ENCODE measurements at places on chromosomes 12 and 14.

GRCh38 chr12:93050026-93050747, 121.1 kb upstream of the EEA1 start:
- DNase-seq = no peak

DNA sequence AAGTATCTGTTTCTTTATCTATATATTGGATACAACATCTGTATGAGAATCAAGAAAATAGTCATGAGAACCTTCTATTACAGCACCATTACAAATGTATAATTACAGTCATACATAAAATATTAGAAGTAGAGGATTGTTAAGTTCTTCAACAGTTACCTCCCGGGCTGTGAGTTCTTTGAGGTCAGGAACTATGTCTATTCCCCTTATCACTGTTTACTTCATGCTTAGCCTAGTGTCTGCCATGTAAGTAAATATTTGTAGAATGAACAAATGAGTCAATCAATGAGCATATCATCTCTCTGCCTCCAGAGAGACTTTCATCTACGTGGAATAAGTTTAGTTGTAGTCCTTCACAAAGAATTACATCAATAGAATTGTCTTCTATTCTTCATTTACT, 47.2 kb downstream of the PUS7L start:
- DNase-seq = no peak

DNA sequence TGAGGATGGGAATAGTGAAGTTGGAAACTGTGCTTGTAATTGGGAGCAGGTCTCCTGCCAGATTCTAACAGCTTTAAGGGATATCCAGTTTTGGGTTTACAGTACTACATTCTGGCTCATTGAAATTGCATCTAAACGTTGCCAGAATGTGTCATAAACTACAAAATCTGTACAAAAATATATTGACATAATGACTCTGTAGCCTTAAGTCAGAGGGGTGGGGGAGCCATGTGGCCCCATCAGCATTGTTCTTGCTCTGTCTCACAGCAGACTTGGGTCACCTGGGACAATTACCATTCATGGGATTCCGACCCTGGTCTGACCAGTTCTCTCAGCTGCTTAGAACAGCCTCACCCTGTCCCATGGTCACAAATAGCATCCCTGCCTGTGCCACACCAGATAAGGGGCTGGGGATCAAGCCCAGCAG, 43.3 kb upstream of the MED13L start:
- no peak for DNase-seq

GRCh38 chr12:99059824-99060511, 414.9 kb downstream of the APAF1 start:
- DNase-seq = no peak

DNA sequence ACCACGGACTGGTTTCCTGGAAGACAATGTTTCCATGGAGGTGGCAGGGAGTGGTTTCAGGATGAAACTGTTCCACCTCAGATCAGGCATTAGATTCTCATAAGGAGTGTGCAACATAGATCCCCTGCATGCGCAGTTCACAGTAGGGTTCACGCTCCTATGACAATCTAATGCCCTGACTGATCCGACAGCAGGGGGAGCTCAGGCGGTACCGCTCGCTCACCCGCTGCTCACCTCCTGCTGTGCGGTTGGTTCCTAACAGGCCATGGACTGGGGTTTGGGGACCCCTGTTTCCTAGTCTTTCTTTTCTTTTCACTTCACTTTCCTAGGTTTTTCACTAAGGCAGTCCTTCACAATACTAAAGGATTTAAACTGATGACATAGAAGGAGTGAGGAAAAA, 39.6 kb downstream of the GUCY2C start:
- no peak for DNase-seq

DNA sequence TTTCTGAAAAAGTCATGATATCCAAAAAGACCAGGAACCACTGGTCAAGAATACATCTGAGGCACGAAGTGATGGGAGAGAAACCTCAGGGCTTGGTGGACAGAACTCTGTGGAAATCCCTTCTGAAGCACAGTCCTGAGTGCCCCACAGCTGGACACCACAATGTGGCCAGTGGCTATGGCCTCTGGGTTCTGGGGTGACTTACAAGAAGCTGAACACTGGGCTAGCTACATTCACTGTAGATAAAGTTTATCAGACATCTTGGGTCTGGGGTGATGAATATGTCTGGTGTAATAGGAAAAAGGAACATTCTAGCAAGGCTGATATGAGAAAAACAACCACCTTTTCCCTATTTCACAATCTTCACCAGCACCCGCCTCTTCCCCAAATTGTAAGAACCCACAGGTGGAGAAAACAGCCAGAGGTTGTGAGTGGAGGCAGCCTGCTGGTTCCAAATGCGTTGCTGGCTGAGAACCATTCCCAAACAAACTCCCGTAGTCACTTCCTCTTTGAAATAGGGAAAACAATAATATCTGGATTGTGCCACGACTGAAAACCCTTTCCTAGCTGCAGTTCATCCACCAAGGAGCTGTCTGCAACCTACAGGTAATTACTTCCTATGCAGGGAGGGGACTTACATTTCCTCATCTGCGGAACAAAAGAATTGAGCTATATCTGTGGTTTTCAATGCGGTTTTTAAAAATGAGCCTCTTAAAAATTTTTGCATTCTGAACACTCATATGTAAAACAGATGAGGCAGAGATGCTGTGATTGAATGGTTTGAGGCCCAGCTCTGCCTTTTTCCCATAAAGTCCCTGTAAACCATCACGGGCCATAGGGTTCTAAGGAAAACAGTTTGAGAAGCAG, 193.6 kb downstream of the SLC41A2 start:
- DNase-seq = peak; percentile 43

DNA sequence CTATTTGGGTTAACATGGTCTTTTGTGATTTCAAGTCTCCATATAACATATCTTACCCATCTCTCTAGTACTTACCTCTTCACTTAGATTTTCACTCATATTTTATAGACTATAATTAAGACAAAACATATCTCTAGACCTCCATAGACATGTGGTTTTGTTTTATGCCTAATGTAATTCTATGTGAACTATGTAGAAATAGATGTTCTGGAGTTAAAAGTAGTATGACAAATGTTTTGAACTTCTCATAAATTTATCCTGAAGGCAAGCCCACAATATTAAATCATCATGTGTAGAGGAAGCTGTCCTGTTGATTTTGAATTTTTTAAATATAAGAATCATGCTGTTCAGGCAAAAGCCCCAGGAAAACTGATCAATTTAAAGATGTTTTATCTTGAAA, 169.2 kb downstream of the SYT1 start:
- DNase-seq = no peak

DNA sequence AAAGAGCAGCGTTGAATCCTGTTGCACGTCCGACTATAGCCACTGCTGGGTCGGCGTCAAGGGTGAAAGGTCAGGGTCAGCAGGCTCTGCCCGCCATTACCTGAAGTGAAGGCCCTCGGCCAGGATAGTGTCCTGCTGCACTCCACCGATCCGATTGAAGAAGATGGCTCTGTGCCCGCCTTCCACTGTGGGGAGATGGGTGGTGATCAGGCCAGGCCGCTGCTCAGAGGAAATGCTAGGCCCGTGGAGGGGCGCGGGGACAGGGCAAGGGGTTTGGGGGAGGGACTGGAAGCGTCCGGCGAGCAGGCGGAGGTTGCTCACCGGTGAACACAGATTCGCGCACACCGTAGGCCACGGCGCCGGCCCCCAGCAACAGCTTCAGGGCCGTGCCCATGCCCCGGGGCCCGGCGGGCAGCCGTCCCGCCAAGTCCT, 352 bp downstream of the PHB2 start:
- DNase-seq = peak; percentile 18

DNA sequence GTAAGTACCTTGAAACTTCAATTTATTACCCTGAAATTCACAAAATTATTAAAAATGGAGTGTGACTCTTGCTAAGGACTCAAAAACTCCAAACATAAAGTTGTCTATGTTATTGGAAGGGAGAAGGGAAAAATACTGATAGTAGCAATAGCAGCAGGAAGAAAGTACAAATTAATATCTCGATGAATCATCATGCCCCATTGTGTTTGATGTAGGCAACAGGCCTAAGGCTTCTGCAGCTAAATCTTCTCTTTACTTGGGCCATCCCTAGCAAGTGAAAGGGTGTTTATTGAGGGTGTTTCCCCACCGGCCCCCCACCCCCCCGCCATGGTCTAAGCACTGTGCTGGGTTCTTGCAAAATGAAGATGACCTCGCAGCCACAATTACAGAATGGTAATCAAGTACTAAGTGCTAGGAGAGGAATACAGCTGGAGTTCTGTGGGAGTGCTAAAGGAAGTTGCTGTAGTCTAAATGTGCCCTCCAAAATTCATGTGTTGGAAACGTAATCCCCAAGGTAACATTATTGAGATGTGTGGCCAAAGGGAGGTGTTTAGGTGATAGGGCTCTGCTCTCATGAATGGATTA, 76.5 kb downstream of the SNAPC1 start:
- DNase-seq = no peak

DNA sequence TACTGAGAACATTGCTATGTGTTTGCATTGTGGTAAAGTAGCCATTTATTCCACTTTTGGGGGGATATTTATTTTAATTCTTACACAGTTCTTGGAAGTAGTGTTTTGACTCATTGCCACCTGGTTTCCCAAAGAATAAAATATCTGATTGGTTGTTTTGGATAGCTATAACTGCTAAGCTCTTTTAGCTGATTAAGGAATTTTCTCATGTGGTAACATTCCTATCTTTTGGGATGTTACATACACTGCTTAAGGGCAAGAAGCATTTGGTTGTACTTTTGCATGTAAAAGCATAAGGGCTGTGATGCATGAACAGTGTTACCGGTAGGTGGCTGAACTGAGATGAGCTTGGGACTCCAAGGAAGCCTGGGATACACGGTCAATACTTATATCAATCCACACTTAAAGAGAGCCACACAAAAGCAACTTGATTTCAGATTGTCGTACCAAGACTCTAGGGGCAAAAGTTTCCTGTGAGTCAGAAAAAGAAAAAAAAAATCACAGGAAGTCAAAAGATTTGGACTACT, 71.4 kb upstream of the PRKD1 start:
- DNase-seq = no peak

DNA sequence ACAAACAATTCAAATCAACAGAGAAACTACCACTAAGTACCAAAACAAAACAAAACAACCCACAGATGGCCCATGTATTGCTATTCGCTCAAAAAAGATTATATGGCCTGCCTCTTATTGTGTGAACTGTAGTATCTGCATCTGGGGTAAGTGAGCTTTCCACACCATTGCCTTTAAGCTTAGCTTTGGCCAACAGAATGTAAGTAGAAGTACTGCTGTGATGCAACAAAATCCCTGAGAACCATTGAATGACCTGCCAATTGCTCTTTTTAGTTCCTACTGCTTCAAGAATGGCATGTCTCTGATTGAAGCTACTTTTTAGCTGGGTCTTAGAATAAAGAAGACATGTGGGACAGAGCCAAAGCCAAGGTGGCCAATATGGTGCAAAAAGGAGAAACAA, 32.5 kb downstream of the PPFIA2 start:
- DNase-seq = no peak

GRCh38 chr12:86249851-86250250, 6.3 kb downstream of the MGAT4C start:
- no peak for DNase-seq

DNA sequence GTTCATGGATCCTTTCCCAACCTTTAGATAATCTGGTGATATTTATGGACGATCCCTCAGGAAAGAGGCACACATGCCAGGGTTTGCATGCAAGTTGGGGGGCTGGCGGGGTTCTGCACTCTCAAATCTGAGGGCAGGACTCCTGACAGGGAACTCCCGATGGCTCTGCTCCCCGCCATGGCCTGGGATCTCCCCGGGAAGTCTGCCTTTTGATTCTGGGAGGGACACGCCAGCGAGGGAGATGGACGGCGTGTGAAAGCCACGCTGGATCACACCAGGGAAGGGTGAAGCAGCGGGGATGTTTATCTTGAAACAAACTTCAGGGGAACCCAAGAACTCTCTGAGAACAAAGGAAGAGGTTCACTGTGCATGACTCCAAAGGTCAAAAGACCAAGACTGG, 43.6 kb downstream of the LGMN start:
- DNase-seq = no peak

GRCh38 chr14:105203057-105203531, 22.0 kb upstream of the NUDT14 start:
- DNase-seq = no peak

DNA sequence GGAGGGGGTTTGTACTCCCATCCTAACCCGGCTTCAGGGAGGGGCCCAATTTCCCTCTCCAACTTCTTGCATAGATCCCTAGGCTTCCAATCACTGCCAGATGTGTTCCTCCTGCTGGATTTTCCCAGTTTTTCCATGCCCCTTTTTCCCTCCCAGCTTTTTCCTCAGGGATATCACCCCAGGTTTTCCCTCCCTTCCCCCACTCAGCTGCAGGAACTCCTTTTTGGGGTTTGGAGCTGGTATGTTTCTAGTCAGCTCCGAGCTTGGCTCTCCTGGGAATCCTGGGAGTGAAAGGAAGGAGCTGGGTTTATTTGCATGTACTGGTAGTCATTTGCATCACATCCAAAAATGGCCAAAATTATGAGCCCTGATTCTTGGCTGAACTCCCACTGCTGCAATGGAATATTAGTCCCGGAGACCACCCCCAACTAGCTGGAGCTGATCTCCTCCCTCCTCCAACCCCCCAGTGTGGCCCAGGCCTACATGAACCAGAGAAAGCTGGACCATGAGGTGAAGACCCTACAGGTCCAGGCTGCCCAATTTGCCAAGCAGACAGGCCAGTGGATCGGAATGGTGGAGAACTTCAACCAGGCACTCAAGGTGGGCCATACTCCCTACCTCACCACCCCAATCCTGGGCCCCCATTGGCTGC, 1.4 kb upstream of the RDH5 start:
- no peak for DNase-seq

DNA sequence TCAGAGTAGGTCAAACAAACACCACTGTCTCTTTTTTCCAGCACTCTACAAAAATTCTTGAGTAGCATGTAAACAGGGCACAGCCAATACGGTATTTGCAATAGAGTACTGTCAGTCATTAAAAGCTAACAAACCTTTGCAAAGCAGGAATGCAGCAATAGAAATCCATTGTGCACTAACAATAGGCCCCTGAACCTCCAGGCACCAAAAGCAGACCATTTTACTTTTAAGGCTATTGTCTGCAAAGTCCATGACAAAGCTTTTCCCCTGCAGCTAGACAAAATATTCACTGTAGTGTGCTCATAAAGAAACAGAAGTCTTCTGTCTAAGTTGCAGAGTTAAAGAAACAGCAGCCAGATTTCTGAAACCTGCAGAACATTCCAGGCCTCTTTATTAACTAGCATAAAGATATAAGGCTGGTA, 191.9 kb downstream of the SOX5 start:
- DNase-seq = no peak

GRCh38 chr12:79367032-79367589, 323.7 kb downstream of the PAWR start:
- no peak for DNase-seq

- DNase-seq = peak; percentile 27
These were observed at the start of gene CARMIL3 for GRCh38 chr14:24051789-24052655. TSS of gene CARMIL3 (plus strand) at chr14:24052009. CDS start at chr14:24052154, 145 bp downstream.

GRCh38 chr12:14853961-14854360, 10.6 kb upstream of the ART4 start:
- no peak for DNase-seq

GRCh38 chr14:82422230-82422629, 888.6 kb upstream of the SEL1L start:
- DNase-seq = no peak

- DNase-seq = no peak
These were observed 183.0 kb downstream of the ERC1 start for GRCh38 chr12:1173781-1174617.

- DNase-seq = no peak
These were observed 26.3 kb upstream of the ST8SIA1 start for GRCh38 chr12:22360774-22361173.
